ENCODE measurements at places on chromosomes 3 and 15.
A peak's percentile ranks its signal among the peaks of the same experiment; 100 is the strongest.

- no peak for DNase-seq
These were observed 178.7 kb downstream of the THRB start for GRCh38 chr3:24315971-24316370.

DNA sequence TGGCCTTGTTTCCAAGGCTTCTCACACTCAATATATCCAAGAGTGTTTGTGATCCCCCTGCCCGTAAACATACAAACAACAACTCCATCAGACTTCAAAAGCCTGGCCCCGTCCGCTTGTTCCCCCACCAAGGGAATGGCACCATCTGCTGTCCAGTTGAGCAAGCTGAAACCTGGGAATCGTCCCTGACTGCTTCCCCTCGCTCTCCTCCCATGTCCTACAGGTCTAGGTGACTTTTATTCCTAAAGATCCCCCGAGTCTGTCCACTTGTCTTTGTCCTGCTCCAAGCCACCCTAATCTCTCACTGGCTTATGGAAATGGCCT lies 27.9 kb upstream of the FAM174B start:
- DNase-seq, result no peak

DNA sequence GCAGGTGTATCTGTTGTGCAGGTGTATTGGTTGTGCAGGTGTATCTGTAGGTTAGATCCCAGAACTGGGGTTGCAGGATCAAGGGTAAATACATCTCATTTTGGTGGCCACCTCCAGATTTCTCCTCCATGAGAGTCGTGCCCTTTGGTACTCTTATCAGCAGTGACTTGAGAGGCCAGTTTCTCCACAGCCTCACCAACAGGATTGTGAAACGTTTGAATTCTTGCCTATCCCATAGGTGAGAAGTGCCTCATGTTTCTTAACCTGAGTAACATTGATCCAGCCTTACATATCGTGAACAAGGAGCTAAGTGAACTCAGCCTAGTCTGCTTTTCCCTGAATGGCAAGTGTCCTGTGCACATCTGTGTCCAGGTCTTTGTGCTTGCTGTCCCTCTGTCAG lies 55.4 kb downstream of the CMTM8 start:
- no peak for DNase-seq

GRCh38 chr3:31353166-31353565 lies 179.6 kb upstream of the STT3B start:
- DNase-seq, result no peak

- DNase-seq, result no peak
These were observed 19.0 kb downstream of the NSUN3 start for GRCh38 chr3:94081884-94082283.

DNA sequence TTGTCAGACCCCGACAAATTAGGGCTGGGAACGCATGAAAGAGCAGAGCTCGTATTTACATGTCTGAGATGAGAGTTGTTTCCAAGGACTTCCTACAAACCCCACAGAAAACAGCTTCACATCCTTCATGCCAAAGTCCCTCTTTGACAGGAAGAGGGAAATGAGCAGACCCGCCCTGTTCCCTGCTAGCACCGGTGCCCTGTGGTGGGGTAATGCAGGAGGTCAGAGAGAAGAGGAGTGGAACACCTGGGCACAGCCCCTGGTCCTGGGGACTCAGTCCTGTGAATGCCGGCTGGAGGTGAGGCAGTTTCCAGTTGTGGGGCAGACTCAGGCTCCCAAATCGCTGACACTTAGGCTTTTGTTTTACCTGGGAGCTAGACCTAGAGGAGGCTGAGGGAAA lies 4.0 kb downstream of the PLA2G4D start:
- no peak for DNase-seq

DNA sequence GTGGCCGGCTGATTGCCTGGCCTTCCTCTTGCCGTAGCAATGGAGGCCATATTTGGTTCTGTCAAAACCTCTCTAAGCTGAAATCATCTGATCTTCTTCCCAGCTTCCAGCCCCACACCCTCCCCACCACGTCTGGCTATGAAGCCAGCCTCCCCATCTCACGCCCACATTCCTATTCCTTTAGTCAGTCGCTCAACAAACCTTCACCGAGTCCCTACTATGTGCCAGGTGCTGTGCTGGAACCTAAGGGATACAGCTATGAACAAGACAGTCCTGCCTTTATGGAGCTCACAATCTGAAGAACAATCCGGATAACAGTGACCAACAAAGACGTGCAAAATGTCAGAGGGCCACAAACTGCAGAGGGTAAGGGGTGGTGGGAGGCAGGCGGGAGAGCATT lies 31.9 kb upstream of the SMAD6 start:
- no peak for DNase-seq

GRCh38 chr15:92651877-92652575 lies 3.5 kb downstream of the FAM174B start:
- DNase-seq, result no peak

DNA sequence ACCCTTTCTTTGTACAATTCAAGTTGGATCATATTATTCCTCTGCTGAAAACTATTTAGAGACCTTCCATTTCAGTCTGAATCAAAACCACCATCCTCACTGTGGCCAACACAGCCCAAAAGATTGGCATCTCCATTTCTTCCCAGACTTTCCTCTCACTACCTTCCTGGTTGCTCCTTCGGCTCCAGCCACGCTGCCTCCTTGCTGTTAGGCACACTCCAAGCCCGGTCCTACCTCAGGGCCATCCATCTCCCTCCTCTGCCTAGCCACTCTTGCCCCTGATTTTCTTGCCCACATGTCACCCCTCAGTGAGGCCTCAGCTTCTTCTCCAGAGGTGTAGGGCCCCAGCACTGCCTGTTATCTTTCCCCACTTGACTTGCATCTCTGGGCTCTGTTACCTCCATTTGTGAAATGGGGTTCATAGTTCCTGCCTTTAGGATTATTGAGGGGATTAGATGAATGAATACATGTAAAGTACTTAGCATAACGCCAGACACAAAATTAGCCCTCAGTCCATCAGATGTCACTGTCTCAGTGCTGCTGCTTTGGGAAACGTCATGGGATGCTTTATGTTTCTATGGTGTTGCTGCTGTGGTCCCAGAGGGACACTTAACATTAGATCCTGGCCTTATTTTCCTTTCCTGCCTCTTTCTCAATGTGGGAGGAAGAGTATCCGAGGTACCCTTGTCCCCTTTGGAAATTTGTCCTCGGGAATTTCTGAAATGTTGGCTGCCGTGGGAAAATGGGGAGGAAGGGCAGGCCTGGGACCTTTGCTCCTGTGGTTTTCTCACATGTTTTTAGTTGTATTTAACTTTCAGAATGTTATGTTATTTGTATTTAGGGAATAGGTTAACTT lies 31.3 kb downstream of the SNRK start:
- no peak for DNase-seq

DNA sequence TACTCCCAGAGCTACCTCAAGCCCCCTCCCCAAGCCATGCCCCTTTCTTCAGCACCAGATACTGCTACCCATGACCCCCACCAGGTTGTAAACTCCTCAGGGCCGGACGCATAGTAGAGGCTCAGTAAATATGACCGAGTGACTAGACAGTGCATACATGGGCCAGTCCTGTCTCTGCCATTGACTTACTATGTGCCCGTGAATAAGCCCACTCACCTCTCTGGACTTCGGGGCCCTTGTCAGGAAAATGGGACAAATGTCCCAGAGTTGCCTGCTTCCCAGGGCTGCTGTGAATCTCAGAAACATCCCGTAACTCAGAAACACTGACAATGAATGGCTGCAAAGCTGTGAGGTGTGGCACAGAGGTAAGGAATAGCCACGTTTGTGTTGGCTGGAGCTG lies 48.2 kb upstream of the FGD5 start:
- DNase-seq, result no peak

DNA sequence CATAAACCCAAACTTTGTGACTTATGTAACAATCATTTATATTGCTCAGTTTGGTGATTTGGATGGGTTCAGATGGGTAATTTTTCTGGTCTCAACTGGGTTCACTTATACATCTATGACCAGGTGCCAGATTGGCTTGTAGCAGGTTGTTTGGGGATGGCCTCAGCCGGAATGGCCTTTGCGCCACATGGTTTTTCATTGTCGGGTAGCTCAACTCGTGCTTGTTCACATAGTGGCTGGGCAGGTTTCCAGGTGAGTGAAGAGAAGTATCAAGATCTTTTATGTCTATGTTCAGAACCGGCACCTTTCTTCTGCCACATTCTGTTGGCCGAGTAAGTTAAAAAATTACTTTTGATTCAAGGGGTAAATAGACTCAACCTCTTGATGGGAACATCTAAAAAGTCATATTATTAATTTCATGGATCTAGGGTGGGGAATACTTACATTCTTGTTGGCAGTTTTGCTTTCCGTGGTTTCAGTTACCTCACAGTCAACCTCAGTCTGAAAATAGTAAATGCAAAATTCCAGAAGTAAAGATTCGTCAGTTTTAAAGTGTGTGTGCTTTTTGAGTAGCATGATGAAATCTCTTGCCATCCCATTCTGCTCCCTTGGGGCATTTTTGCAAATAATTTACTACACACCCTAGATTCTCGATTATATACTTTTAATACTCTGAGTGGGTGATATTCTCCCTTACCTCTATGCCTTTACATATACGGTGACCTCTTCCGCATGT lies 745.7 kb upstream of the CCDC54 start:
- DNase-seq, result no peak

- no peak for DNase-seq
These were observed 61.6 kb downstream of the IGSF11 start for GRCh38 chr3:118973050-118973449.

GRCh38 chr15:97961067-97961954 lies 808 bp downstream of the ARRDC4 start:
- DNase-seq, result peak; percentile 9

GRCh38 chr3:31129241-31129640 lies 234.8 kb upstream of the GADL1 start:
- DNase-seq, result no peak
